ENCODE measurements at places on chromosomes 3 and 15.

DNA sequence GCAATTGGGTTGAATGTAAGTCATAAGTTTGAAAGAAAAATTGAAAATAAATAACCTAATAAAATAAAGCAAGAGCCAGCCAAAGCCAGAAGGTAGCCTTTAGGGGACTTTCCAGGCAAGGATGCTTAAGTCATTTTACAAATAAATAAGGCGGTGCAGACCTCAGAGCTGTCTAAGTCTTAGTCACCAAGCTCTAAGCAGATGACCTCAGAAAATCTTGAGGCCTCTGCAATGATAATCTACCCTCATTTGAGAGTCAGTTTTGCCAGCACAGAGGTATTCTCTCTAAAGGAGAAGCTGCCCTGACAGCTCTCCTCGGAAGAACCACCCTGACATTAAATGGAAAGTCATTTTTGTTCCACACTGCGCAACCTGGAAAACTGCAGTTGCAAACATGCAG lies 113.9 kb downstream of the OXNAD1 start:
- no peak for DNase-seq

GRCh38 chr3:21405671-21406667 lies 345.0 kb downstream of the ZNF385D start:
- no peak for DNase-seq

DNA sequence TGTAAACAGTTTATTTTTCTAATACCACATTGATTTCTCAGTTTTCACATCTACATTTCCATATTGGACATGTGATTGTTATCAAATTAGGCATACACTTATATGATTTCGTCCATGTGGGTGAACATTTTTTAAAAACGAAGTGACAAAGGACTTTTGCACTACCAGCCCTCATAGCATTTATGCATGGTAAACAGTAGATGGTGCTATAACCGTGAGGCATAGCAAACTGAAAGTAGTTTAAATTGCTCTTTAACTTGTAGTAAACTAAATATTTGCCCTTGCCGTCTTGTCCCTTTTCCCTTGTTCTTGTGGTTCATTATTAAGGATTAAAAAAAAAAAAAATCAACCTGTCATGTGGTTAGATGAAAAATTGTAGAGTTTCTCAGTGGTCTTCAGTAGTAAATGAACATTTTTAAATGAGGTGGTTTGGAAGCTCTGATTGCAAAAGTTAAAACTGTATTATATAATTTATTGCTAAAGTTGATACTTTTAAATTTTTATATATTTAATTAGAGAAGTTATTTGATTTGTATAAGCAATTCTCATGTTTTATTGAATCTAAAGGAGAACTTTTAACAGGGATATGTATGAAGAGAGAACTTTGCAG lies 24.0 kb downstream of the STX19 start:
- no peak for DNase-seq

DNA sequence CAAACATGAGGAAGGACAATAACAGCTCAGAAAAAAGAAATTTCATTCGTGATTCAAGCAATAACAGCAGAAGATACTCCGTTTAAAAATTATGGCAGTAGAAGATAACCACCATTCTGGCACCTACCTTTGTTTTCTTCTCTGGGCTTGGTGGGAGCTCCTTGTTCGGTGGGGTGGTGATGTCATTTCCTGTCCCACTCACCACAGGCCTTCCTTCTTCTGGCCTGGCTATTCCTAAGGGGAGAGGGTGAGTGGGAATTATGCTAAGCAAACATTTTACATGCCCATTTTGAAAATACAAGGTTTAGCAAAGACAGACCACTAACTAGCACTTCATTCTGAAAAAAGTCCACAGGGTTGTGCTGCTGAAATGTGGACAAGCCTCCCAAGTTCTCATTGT lies 74.4 kb downstream of the DHX30 start:
- DNase-seq, result no peak

DNA sequence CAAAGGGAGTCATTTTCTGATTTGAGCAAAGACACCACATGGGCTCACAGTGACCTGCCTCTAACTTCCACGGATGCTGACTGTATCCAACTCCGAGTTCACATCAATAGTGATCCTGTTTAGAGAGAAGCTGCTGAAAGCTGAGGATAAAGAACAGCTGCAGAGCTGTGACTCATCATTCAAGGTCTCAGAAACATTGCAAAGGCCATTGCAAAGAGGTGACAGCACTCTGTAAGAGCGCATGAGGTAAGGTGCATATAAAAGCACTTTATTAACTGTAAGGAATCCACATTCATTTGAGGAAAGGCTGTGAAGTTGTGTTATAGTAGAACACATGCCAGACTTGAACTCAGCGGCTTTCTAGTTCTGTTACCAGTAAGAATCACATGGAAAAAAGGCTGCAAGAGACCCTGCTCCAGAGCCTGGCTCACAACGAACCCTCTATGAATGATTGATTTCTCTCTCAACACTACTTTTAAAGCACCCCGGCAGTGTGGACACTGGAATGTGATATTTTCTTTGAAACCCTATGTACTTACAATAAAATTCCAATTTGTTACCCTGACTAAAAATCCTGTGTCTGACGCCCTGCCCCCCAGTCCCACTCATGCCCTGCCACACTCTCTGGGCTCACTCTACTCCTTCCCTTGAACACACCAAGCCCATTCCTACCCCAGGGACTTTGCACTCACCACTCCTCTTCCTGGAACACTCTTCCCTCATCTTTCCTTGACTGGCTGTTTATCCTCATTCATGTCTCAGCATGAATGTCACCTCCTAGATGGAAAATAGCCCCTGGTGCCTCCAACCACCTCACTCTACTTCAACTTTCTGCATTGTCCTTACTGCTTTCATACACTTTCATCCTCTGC lies 111.2 kb downstream of the LSM3 start:
- DNase-seq, result no peak

GRCh38 chr3:194689493-194689944 lies 3.8 kb downstream of the FAM43A start:
- no peak for DNase-seq

DNA sequence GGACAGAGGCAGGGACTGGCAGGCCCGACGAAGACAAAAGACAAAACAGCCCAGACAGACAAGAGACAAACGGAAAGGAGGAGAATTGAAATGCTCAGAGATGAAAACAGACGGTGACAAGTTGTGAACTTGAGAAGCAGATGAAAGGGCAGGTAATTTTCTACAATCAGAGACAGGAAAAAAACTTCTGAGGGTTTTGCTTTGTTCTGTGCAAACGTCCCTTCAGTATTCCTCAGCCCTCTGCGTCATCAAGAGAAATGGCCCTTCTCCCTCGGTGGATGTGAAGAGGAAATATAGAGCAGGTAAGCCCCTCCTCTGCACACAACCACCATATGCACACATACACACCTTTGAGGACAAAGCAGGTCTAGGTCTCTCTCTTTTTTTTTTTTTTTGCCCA lies 206.6 kb downstream of the UACA start:
- DNase-seq, result no peak

GRCh38 chr15:48592933-48593332 lies 52.6 kb downstream of the FBN1 start:
- DNase-seq, result no peak

DNA sequence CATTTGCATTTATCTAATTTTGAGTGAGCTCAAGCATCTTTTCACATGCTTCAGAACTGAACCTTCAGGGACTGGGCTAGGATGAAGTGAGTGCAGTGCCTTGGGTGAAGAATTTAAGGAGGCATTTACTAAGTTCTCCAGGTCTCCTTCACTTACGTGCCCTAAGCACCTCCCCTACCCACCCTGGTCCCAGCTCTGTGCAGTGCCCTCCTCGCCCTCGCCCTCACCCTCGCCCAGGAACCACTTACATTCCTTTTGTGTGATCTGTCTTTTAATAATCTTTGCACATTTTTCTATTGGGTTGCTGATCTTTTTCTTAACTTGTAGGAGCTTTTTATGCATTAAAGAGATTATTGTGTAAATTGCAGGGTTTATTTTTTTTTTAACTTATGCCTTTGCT lies 322.6 kb downstream of the THSD4 start:
- no peak for DNase-seq

GRCh38 chr3:177982034-177982433 lies 554.2 kb upstream of the KCNMB2 start:
- DNase-seq, result no peak

DNA sequence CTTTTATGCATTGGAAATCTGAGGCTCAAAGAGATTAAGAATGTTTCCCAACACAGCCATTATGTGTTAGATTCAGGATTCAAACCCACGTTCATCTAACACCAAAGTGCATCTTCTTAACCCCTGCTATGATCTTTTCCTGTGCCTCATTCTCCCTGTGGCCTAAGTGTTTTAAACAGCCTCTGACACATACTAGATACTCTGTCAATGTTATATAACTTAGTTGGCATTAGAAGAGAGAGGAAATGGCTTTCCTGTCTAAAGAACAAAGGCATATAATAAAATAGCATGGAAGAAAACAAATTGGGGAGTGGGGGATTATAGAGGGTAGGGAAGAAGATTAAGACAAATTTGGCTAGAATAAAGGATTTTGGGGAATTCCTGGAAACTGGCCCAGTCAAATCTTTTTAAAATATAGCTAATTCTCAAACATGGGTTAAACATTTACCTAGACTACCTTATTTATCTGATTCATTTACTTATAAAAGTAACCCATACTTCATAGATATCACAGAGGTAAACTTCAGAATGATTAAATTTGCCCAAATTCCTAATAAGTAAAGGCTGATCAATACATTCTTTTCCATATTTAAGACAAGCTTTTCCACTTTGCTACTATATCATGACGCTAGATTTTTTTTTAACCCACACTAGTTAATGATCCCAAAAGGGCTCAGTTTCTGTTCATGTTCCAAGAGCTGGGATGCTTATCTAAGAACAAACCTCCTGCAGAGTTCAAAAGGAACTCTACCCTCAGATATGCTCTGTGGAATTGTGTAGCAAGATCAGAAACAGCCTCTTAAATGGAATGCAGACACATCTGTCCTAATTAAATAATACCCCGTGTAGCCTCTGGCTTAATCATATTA lies 122.9 kb upstream of the PTPRG start:
- no peak for DNase-seq

DNA sequence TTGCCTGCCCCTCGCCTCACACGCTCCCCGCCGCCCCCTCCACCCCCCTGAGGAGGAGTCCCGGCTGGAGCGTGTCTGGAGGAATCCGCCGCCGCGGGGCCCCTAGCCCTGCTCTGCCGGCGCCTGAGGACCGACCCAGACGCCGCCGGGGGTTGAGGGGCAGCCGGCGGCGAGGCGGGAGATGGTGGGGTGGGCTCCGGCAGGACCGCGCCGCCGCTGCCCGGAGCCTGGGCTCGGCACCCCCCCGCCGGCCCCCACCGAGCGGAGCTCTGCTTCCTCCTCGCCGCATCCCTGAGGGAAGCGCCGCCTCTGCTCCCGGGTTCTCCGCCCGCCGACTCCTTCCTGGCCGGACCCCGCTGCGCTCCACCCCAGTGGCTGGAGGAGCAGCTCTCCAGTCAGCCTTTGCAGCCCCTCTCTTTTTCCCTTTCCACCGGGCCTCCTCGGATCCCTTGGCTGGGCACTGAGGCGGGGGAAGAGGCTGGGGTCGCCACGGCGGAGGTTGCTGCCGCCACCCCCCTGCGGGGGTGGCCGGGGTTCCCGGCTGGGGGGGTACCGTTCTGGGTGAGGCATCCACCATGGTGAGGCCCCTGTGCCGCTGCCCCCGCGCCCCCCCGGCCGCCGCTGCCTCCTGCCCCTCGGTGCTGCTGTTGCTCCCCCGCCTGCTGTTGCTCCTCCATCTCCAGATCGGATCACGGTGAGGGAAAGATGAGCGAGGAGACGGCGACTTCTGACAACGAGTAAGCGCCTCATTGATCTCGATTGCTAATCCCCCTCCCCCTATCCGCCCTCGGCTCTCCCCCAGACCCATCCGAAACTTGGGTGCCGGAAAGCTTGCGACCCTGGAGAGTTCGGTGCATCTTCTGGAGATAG lies at the start of gene SPRED1:
TSS of gene SPRED1 (plus strand) at position 356 of the 870 bp plus-strand sequence. CDS start at position 706, 350 bp downstream.
- peak; percentile 33 for DNase-seq

DNA sequence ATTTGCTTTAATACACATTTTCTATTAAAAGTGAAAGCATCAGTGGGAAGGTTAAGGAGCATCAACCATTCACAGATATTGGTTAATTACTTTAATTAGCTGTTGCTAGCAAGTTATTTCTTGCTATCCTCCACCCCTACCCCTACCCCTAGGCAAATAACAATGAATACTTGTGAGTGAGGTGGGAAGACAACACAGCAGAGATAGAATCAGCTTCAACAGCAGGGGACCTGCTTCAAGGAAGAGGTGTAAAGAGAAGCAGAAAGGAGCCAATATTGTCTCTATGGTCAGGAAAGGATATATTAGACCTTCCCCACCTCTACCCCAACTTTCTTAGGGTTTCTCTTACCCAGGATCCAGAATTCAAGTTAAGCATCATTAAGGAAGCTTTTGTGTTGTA lies 149.4 kb downstream of the SNRK start:
- DNase-seq, result no peak

GRCh38 chr15:67064607-67065530 lies 533 bp upstream of the SMAD3 start:
- no peak for DNase-seq

DNA sequence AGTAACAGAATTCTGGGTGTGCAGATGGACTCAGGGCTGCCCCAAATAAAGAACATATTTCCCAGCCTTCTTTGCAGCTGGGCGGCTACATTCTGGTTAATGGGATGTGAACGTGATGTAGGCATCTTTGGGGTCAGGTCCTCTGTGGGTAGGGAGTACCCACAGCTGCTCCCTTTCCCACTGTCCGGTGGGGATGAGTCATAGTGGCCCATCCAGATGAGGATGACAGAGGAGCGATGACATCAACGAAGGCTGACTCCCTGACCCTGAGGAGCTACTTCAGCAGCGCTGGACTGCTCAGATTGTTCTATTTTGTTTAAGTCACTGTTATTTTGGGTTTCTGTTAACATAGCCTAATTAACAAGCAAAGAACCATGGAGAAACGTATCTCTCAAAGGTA lies 38.0 kb downstream of the SRPRB start:
- DNase-seq, result no peak

DNA sequence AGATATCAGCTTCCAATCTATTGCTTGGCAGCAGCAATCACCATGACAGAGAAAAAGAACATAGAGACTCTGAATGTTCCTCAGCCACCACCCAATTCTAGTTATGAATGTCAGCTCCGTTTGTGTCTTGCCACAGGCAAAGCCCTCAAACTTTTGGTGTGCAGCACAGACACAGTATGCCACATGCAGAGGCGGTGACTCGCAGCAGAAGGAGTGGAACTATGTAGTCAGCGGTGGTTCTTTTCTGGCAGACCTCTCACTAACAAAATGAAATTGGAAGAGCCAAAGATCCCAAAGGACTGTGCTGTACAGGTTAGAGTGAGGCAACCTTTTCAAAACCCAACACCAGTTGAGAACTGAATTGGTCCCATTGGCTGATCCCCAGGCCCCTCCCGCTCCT lies 220.9 kb downstream of the SLC9A9 start:
- DNase-seq, result no peak

- no peak for DNase-seq
Measured at GRCh38 chr3:134808835-134809234, 13.8 kb downstream of the EPHB1 start.

Data from stimulated activated CD4-positive, alpha-beta T cell treated with anti-CD3 and anti-CD28 coated beads, Interleukin-12 subunit alpha, Interleukin-12 subunit beta, amount 100 ng/mL, for 4 hours (primary cell).